ENCODE measurements at places on chromosomes 6 and 20. TPM values are rescaled to one million over a fixed set of nuclear protein-coding genes. Genes with fewer than 3 reads are reported as not detected.

Gene GPR63
- 3.3 TPM for polyA plus RNA-seq

Gene EGFL8
- polyA plus RNA-seq = 29.5 TPM

Gene TSHZ2
- polyA plus RNA-seq = 8.3 TPM

Gene FLRT3
- 6.0 TPM for polyA plus RNA-seq

Gene PXT1
- not detected for polyA plus RNA-seq

Gene ZNF334
- 11.8 TPM for polyA plus RNA-seq

Gene MBOAT1
- polyA plus RNA-seq = 4.6 TPM

Gene DAAM2
- 43.2 TPM for polyA plus RNA-seq

Gene CRIP3
- polyA plus RNA-seq = 2.1 TPM

Gene LGSN
- polyA plus RNA-seq = not detected

Gene RIPPLY2
- polyA plus RNA-seq = 0.23 TPM

Gene AURKA
- 6.9 TPM for polyA plus RNA-seq

Gene CBLN4
- 0.10 TPM for polyA plus RNA-seq

Gene L3MBTL1
- polyA plus RNA-seq = 9.9 TPM

Gene LY6G6D
- polyA plus RNA-seq = not detected

Gene KIAA0408
- polyA plus RNA-seq = 15.4 TPM

Gene MCHR2
- polyA plus RNA-seq = not detected

Gene MAS1
- 0.25 TPM for polyA plus RNA-seq

Gene ROS1
- 0.05 TPM for polyA plus RNA-seq

Gene PLCG1
- polyA plus RNA-seq = 88.7 TPM

Gene KIFC1
- polyA plus RNA-seq = 18.1 TPM

Gene UBE2J1
- 34.8 TPM for polyA plus RNA-seq

Gene PANK2
- 32.7 TPM for polyA plus RNA-seq

Gene EPPIN
- polyA plus RNA-seq = 0.12 TPM

Gene SLC4A11
- 2.3 TPM for polyA plus RNA-seq

Gene WFDC10B
- not detected for polyA plus RNA-seq

Gene LYRM4
- 20.5 TPM for polyA plus RNA-seq

Gene FAM83D
- 7.7 TPM for polyA plus RNA-seq

Gene RPL10A
- 2,463 TPM for polyA plus RNA-seq

Gene PNLDC1
- 0.39 TPM for polyA plus RNA-seq

Gene OR12D3
- polyA plus RNA-seq = not detected

Gene RING1
- 36.0 TPM for polyA plus RNA-seq

Gene SNAI1
- 11.9 TPM for polyA plus RNA-seq

Gene ALDH8A1
- 1.1 TPM for polyA plus RNA-seq

All from hindlimb muscle (tissue), 1 donor.